ENCODE measurements at places on chromosomes 7 and 10.

DNA sequence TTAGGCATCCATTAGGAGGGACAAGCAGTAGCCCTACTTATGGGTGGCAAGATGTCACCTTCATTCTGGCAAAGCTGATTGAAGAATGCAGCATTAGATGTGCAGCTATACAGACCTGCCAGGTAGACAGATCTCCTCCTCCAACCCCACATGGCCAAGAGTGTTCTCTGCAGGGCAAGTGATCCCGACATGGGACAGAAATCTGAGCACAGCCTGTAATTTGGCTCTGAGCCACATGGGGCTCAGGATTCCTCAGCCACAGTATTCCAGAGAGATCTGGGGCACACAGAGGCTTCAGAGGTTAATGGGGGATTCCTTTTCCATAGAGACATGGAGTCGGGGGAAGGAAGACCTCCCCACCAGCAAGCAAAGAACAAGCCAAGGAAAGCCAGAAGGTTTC lies 58.7 kb upstream of the GDF10 start:
- no peak for DNase-seq

GRCh38 chr7:157355784-157356511 lies 19.1 kb downstream of the DNAJB6 start:
- no peak for DNase-seq

- DNase-seq = no peak
Measured at GRCh38 chr7:3861941-3862340, 560.9 kb downstream of the SDK1 start.

GRCh38 chr7:95871075-95871848 lies 98.9 kb downstream of the DYNC1I1 start:
- DNase-seq = no peak

DNA sequence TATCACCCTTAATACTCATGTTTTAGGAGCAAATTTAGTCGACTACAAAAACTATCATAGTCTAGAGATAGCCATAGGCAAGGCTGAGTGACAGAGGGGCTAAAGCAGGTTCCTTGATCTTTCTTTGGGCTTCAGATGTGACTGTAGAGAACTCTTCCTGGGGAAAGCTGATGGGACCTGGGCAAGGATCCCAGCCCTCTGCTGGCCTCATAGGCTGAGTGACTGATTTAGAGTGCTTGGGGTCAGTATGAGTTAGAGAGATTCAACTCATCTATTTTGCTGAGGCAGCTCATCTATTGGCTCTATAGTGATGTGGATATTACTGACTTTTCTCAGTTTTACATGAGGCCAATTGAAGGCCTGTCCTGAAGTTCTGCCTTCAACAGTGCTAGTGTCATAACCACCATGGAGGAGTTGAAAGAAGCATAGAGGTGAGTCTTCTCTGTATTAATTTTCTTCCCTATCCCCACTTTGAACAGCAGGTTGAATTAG lies 81.6 kb downstream of the SAMD9 start:
- no peak for DNase-seq

- peak; percentile 57 for DNase-seq
Measured at GRCh38 chr7:23679898-23680413, at the start of gene FAM221A. TSS of gene FAM221A (plus strand) at chr7:23680199. CDS start at chr7:23680219, 20 bp downstream.

DNA sequence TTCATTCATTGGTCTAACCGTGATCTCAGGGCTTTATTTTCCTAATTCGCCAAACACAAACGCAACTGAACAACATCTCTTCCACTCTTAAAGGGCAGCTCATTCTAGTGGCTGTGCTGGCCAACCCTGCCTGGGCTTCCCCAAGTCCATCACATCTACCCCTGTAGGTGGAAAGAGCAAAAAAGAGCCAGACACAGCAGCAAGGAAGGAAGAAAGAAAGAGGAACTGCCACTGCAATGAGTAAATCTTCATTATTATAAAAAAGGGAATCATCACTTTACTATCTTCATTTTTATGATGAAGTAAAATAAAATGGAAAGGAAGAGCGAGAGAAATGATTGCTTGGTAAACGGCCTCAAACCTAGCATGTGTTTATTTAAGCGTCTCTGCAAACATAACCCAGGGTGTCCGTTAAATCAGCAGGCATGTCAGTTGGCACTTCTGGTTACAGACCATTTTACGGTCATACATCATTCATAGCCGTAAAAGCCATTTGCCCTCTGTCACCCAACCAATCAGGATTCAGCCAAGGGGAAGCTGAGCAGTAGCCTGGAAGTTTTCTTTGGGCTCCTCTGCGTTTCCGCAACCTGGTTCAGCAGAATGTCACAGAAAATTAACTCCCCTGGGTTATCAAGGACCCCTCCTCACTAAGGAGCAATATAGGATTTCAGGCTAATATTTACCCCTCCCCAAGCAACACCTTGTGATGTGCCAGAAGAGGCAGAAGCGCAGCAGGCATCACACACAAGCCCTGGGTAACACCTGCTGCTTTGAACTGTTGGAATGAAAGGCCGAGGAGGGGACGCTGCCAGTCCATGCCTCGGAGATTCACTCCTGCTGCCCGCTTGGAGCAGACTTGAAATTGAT lies 234.0 kb downstream of the SNX10 start:
- no peak for DNase-seq
